Neuronal stem cell (in vitro differentiated cells): ENCODE measurements at places on chromosomes 7 and 10.
A peak's percentile ranks its signal among the peaks of the same experiment; 100 is the strongest.

DNA sequence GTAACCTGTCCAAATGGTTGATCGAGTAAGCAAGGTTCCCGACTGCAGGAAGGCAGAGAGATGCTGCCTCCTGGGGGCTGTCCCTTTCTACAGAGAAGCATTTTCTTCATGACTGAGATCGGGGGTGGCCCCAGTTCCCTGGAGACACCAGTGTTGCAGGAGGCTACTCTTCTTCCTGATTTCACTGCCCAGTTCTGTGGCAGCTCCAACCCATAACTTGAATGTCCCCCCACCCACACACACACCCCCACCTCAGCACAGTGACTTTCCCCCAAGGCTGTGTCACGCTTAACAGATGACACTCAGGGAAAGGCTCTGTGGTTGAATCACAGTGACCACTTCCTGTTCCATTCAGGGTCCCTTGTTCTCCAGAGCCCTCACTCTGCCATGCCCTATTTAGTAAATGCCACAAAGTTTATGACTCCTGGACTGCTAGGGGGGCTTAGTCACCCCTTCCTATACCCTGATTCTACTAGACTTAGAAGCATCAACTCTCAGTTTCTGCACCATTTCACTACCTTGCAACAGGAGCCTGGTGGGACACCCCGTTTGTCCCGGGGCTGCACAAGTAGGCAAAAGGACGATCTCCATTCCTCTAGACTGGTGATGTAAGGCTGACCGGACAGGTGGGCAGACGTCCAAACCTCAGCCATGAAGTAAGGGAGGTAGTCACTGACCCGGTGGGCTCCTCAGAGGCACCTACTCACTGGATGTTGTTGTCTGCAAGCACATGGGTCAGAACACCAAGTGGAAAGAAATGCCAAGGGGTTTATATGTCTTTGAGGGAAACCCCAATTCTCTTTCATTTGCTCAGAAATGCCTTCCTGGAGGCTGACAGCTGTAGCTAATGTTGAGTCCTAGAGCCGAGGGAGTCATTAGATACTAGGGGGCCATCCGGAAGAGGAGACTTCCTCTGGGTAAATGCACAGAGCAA is 31.3 kb upstream of the SMC3 start:
- no peak for DNase-seq

GRCh38 chr10:49433069-49433468 is 37.2 kb upstream of the DRGX start:
- DNase-seq: no peak

DNA sequence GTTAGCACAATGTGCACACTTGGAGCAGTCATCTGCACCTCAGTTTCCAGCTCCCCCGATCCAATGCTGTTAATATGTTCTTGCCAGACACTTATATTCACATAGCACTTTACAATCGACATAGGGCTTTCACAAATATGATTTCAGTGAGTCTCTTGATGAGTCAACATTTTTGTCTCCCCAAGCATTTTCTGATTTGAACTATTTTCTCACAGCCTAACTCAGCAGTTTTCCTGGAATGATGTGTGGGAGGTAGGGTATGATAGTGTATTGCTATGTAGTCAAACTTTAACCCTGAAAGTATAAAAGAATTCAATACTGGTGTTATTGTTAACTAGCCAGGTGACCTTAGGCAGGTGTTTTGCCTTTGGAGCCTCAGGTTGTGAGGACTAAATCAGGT is 82.5 kb upstream of the LRGUK start:
- DNase-seq: no peak

- DNase-seq: no peak
Measured at GRCh38 chr7:92868683-92869293, 32.4 kb upstream of the CDK6 start.

- peak; percentile 72 for DNase-seq
Measured at GRCh38 chr10:90911133-90912051, 9.5 kb downstream of the ANKRD1 start.
